ENCODE measurements at places on chromosomes 12 and 14.

- DNase-seq = no peak
Observed at GRCh38 chr12:124004233-124004875, 31.3 kb downstream of the ZNF664 start.

DNA sequence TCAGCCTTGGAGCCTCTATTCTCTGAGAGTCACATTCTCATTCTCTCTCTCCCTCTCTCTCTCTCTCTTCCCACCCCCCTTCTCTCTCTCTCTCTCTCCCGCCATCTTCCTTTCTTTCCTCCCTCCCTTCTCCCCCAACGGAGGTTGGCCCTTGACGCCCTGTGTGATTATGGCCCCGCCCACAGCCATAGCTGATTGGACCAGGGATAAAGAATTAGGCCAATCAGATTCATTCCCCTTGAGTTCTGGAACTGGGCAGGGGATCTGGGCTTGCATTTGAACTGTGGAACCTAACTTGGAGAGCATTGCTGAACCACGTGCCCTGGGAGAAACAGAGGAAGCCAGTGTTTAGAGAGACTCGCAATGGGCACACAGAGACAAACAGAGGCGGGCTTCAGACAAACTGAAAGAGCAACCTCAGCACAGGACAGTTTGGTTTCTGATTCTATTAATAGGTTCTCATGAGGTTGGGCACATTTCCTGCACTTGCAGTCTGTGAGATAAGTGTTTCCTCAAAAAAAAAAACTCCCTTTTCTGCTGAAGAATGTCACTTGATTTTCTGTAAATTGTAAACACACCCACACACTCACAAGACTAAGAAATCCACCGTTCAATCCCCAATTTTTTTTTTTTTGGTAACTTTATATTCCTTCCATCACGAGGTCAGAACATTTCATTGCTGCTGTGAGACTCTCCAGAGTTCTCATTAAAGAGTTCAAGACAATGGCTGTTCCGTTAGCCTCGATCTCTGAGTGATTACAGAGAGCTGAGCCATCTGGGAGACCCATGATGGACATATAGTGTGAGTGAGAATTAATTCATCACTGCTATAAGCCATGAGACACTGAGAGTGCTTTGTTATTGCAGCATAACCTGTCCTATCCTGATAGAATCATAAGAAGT is 3.5 kb upstream of the P2RX7 start:
- DNase-seq = peak; percentile 76

- DNase-seq = no peak
Observed at GRCh38 chr12:94980577-94980976, 22.9 kb downstream of the NDUFA12 start.

DNA sequence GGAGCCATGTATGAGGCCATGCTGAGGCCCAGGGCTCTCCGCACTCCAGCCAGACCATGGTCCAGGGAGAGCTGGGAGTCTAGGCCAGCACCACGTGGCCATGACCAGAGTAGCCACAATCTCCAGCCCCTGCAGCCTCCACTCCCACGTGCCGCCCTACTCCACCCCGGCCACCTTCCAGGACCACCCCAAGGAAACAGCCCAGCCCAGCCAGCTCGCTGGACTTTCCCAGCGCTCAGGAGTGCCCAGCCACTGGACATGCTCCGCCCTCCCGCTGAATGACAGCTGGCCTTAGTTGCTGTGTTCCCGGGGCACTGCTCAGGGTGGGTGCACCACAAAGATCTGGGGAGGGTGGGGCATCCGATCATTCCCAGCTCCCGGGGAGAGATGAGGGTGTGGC is 2.1 kb upstream of the C14orf180 start:
- no peak for DNase-seq

DNA sequence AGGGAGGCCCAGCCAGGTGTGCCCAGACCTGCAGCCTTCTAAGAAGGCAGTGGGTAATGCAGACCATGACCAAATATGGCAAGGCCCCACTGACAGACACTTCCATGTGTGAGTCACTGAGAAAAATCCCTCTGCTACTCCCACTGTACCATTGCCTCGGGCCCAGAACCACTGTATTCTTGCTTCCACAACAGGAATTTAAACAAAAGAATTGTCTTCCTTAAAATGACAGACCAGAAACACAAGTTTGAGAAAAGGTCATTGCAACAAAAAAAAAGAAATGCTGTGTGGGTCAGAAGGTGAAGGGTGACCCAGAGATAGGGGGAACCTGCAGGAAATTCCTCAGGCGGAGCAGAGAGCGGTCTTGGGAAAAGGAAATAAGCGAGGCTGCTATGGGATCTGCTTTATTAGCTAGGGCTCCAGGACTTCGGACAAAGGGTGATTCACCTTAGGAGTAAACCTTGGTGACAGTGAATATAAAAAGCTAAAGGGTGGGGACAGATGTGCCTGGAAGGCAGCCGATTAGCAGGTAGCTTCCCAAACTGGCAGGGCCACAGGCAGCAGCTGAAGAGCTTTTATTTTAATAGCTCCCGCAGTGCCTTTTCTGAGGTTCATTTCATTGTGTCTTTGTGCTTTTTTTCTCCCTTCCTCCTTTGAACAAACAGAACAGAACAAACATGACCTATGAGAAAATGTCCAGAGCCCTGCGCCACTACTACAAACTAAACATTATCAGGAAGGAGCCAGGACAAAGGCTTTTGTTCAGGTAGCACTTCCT is 185.3 kb upstream of the BCL2L14 start:
- DNase-seq = no peak

- DNase-seq = no peak
Observed at GRCh38 chr12:16531621-16532020, 74.3 kb downstream of the LMO3 start.

- DNase-seq = no peak
Observed at GRCh38 chr12:121403721-121404120, 3.8 kb downstream of the RNF34 start.

- DNase-seq = no peak
Observed at GRCh38 chr14:101980700-101981099, 16.3 kb downstream of the DYNC1H1 start.

- no peak for DNase-seq
Observed at GRCh38 chr12:111775205-111776193, 8.8 kb downstream of the ALDH2 start.

DNA sequence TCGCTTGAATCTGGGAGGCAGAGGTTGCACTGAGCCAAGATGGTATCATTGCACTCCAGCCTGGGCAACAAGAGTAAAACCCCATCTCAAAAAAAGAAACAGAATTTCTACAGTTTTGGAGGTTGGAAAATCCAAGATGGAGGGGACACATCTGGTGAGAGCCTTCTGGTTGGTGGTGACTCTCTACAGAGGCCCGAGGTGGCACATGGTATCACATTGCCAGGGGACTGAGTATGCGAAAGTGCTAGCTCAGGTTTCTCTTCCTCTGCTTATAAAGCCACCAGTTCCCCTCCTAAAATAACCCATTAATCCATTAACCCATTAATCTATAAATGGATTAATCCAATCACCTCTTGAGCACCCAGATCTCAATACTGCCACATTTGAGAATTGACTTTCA is 70.8 kb upstream of the DACT1 start:
- no peak for DNase-seq

DNA sequence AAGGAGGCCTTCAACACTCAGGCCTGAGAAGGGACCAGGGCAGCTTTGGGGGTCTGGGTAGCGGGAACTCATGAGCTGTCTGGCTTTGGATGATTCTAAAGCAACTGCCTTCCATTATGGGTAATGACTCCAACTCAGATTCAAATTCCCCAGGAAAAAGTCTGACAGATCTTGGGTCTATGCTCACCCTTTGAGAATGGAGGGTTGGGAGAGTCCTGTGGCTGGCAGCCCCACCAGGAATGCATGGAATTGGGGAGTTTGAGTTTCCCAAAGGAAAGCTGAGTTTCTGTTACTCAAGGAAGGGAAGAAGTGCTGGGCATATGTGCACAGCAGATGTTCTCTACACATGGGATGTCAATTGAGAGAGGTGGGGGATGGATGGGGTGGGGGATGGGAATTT is 22.4 kb upstream of the LTBP2 start:
- DNase-seq = no peak

DNA sequence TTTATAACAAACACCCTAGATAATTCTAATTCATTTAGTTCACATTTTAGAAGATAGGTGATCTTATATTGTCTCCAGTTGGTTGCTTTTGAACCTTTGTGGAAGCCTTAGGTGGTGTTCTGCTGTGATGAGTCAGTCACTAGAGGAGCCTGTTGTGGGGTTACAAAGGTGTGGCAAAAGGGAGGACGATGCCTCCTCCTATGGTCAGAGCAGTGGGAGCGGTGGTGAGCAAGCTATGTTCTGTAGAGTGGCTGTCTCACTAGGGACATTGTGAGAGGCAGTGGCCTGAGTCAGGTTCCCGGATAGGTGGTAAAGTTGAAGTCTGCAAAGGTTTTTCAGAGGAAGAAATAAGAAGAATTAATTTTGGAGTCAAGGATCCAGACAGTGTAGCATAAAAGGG is 71.6 kb upstream of the USP44 start:
- no peak for DNase-seq

DNA sequence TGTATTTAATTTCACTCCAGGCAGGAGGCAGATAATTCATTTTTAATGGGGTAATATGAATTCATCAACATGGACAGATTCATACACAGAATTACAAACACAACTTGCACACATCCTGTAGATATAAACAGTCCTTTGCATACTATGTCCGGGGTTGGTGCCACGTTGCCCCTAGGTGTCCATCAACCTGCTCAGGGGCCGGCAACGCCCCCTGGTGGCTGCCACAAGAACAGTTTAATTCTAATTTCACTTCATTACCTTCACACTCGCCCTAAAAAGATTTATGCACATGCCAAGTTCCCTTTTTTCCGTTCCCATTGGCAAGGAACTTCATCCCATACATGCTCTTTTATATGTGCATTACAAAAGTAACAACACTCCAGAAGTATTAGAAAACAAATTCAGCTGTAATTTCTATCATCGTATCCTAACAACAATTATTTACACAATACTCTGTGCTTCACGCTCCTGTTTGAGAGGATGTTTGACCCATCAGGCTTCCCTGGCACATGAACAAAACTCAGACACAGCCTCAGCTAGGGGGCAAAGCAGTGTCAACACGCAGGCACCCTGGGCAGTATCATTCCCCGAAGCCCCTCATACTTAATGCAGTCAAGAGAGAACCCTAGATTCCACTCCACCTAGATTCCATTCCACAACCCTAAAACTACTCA is 15.5 kb downstream of the MANSC1 start:
- peak; percentile 73 for DNase-seq

- no peak for DNase-seq
Observed at GRCh38 chr14:100605706-100606686, 18.8 kb upstream of the BEGAIN start.

DNA sequence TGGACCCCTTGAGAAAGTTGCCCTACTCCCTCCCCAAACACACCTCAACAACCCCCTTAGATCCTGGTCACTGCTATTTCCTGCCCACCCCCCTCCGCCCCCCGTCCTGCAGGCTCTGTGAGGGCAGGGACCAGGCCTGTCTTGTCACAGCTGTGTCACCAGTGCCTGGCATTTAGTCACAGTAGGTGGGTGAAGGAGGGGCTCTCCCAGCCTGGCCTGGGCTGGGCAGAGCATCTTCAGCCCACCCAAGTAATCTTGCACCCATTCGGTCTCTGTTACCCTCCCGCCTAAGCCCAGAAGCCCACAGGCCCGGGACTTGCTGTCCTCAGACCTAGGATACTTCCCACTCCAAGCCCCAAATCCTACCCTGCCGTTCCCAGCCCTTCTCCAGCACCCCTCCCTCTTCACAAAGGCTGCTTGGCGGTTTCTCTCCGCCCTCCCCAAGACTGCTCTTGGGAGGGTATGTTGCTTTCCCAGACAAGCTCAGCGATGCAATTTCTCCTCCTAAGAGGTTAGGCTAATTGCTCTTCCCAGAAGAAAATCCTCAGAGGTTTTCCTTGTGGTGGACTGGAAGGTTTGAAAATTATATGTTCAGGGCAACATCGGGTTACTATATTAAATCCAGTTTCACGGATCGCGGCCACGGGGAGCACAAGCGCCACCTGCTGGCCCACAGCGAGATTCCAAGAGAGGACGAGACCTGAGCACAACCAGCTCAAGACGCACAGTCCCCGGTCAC is 50.8 kb upstream of the ZFP36L1 start:
- peak; percentile 79 for DNase-seq

GRCh38 chr14:58313699-58314098 is 15.3 kb downstream of the ARID4A start:
- no peak for DNase-seq

DNA sequence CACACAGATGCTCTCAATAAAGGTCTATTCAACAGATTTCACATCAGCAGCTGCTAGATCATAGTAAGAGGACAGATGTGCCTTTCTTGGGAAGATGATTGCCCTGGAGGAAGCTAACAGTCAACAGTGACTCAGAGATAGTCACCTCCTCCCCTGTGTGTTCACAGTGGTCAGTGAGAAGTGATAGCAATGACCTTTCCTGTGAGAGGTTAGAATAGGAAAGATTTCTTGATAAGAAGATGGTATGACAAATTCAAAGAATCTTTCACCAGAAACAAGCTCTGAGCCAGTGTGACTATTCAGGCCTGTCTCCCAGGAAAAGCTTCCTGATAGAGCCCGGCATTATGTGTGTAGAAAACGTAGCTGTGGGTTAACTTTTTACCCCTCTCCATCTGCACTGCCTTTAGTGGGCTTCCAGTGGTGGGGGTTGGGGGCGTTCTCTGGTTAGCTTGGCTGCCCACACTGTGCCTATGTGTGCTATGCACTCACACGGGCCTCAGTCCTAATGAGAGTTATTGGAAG is 66.4 kb upstream of the ARHGAP5 start:
- DNase-seq = no peak

GRCh38 chr14:79730953-79731352 is 480.4 kb downstream of the DIO2 start:
- DNase-seq = no peak

DNA sequence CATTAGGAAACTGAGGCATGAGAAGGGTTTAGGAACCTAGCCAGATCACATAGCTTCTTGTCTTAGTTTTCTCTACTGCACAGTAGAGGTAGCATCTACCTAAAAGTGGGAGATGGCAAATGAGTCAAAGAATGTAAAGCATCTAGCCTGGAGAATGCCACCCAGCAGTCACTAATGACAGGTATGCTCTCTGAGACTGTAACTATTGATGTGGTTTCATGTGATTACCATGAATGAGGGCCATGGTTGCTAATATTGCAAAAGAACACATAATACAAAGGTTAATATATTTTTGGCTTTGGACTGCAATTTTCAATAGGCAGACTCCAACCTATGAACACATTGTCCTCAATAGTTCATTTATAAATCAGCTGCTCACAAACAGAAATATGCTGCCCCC is 389.9 kb downstream of the GRIN2B start:
- no peak for DNase-seq

DNA sequence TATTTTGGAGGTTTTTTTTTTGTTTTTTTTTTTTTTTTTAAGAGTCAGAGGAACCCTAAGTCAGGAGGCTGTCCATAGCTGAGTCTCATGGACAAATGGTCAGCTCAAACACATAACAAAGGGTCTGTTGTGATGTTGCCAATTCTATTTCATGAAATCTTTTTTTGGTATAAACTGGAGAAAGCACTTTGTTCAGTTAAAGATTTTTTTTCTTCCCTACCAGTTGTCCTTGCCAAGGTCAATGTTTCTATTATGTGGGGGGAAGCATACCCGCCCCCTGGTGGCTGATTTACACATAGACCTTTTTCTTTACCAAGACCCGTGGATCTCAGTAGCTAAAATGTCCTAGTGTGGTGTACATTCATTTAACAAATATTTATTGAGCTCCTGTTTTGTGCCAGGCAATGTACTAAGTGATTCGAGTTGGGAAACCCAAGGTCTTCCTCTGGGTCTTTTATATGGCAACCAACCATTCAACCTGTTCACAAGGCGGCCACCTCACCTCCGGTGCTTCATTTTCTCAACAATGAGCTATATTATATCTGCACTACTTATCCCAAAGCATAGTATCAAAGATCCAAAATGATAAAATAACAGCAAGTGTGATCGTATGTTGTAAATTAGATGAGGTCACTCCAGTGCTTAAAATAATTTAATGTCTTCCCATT is 214.5 kb downstream of the PAH start:
- DNase-seq = no peak

All from activated naive CD4-positive, alpha-beta T cell treated with anti-CD3 and anti-CD28 coated beads, Interleukin-2, amount 50 U/mL, for 72 hours (primary cell).